GM12864 (cell line): ENCODE measurements at places on chromosomes 4 and X.

DNA sequence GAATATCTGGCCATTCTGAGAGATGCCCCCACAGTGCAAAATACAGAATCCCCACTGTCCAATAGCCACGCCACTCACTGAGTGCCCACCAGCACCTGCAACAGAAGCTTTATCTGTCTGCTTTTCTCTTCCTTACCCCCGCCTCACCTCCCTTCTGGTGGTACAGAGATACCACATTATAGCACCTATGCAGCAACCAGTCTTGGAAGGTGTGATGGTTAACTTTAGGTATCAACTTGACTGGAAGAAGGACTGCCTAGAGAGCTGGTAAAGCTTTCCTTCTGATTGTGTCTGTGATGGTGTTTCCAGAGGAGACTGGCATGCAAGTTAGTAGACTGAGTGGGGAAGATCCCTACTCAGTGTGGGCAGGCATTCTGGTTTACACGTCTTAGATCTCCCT, 61.8 kb upstream of the TXK start:
- DNase-seq = no peak

DNA sequence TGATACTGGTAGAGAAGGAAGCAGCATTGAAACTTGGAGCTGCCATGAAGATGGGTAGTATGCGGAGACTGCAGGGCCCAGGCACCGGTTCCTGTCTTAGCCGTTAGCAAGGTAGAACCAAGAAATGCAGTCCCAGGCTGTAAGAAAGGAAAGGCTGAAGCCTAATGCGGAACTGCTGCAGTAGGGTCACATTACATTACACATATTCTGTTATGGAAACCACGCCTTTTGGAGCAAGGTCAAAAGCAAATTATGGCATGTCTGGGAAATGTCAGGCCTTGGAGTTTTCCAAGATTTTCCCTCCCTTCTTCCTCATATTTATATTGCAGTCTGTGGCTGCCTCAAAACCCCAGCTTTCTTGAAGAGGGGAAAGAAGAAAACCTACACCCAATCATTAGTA, 204.8 kb upstream of the RASGEF1B start:
- DNase-seq = no peak

DNA sequence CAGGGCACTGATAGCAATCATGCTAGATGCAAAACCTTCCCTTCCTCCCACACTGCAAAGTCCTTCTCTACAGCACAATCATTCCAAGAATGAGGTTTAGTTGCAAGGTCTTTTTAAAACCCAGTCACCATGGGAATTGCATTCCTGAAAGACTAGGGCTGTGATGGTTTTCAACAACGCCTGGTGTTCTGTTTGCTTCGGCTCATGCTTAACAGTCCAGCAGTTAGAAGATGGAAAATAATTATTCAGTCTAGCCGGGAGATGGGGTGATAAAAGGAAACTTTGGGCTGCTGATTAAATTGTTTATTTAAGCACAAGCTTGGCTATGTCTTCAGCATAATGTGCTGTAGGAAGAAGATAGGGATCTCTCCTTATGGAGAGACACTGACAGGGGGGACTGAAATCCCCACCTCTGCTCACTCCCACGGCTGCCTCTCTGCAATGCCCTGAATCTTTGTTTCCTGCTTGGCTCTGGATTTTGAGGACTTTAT, 211.4 kb downstream of the MID1IP1 start:
- DNase-seq = no peak

DNA sequence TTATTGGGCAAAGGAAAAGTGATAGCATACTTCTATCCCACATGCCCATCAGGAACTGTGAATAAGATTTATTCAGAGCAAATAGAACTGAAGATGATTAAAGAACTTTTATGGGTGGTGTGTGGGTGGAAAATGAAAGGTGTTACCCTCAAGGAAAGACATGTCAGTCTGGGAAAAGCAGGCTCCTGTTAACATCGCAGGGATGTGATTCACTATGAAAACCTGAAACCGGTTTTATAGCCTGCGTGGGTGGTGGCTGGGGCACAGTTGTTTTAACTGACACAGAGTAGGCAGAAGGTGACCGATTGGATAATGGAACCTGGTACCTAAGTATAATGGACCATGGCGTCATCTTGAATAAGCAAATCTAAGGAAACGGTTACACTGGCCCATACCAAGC, 61.3 kb upstream of the CASK start:
- DNase-seq = no peak

DNA sequence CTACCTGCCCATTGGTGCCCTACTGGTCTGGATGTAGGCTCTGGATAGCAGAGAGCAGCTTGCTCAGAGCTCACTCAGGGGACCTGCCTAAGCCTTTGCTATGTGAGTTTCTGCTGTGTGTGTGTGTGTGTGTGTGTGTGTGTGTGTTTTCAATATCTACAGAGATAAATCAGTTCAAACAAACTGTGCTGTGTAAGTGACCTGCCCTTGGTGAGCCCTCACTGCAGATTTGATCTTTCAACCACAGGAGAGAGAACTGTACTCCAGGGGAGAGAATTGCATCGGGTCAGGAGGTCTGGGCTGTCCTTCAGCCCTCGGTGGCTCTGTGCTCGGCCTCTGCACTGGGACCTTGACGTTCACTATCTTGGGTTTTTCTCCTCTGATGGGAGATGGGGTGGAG, 35.0 kb upstream of the CDKN2AIP start:
- DNase-seq = no peak

GRCh38 chr4:143337600-143338287, 1.1 kb downstream of the GAB1 start:
- DNase-seq = no peak

- no peak for DNase-seq
These were observed 20.4 kb downstream of the KIAA1210 start for GRCh38 chrX:119107206-119107605.

DNA sequence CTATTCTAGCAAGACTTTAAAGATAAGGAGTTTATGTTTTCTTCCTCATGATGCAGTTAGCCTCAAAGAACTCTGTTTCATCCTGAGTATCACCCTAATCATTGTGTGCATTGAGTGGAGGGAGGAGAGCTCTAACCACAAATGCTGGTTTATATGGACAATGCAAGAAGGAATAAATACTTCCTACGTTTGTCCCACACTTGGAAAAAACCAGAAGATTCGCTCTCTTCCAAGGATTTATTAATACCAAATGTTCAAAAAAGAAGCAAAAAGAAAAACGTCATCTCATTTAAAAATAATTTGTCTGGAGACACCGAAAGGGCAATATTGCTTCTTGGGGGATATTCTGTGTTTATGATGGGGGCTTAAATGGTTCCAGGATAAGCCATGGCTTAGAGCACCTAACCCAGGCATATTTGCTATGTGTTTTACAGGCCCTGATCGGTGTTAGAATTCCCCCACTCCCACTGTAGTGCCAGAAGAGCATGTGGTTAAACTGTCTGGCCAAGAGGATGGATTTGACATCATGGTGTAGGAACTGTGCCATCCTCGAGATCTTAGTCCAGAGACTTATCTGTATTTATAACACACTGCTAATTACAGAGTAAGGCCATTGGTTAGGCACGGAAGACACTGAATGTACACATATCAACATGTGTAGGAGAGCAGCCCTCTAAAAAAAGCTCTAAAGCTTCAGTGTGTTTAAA, 227.2 kb downstream of the ANK2 start:
- no peak for DNase-seq

- DNase-seq = no peak
These were observed 2.9 kb downstream of the TBC1D9 start for GRCh38 chr4:140753329-140753728.

DNA sequence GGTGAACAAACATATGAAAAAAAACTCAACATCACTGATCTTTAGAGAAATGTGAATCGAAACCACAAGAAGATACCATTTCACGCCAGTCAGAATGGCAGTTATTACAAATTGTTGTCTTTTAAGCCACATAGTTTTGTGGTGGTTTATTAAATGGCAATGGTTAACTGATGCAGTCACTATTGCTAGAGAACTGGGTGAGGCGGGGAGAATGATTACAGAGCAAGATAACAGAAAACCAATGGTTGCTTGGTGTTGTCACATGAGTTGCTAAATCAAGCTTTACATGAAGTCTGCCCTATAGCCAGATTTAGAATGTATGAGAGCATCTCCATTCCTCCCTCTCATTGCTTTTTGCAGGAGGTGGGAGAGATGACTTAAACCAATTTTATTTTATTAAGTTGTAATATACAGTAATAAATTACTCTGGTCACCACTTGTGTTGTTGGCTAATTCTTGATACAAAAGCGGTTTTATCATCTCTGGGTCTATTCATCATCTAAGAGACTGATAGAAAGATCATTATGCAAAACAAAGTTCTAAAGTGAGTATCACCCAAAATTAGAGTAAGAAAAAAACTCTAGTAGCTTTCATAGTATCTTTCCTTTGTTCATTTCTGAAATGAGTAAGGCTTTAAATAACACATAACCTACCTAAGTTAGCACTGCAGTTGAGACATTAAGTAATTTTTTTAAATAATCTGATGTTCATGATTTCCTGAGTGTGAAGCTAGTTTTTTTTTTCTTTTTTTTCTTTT, 859.5 kb downstream of the STIM2 start:
- no peak for DNase-seq

DNA sequence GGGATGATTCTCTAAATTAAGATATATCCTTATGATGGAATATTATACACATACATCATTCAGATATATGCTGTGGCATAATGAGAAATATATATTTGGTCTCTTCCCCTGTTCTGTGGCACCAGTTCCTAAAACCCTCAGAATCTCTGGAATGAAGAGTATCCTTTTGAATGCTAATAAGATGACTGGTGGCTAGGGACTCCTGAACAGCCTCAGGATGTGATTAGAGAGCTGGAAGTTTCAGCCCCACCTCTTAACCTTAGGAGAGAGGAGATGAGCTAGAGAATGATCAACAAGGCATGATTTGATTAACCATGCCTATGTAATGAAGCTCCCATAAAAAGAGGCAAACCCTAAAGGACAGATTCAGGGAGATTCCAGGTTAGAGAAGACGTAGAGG, 632.0 kb downstream of the IQCM start:
- DNase-seq = no peak

DNA sequence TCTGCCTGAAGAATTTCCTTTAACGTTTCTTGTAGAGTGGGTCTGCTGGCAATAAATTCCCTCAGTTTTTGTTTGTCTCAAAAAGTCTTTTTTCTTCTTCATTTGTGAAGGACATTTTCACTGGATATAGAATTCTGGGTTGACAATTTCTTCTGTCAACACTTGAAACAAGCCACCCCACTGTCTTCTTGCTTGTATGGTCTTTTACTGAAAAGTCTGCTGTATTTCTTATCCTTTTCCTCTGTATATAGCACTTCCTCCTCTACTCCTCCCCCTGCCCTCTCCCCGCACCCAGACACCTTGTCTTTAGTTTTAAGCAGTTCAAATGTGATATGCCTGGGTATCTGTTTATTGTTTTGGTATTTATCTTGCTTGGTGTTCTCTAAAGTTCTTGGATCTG, 23.3 kb downstream of the SLC9A7 start:
- DNase-seq = no peak

DNA sequence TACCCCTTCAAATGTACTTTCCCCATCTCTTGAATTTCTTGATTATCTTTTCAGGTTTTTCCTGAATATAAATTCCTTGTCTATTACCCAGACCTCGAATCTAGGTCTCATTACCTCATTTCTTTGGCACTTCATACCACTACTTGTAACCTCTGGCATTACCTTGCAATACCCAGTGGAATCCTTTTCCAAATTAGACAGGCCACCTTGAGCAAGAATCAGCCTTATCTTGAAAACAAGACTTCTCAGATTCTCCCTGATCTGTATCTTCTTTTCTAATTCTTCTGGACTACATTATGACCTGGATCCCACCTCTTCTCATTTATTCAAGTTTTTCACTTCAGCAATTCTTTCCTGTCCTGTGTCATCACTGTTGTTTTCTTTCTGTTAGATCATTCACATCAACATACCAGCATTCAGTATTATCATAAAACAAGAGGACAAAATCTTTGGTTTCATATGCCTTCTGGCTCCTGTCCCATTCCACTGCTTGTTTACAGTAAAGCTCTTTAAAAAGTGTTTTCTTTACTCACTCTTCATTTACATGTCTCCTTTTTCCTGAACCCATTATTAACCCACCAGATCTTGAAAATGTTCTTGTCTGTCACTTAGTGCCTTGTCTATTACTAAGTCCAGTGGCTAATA, 275.6 kb upstream of the HS3ST1 start:
- DNase-seq = no peak

DNA sequence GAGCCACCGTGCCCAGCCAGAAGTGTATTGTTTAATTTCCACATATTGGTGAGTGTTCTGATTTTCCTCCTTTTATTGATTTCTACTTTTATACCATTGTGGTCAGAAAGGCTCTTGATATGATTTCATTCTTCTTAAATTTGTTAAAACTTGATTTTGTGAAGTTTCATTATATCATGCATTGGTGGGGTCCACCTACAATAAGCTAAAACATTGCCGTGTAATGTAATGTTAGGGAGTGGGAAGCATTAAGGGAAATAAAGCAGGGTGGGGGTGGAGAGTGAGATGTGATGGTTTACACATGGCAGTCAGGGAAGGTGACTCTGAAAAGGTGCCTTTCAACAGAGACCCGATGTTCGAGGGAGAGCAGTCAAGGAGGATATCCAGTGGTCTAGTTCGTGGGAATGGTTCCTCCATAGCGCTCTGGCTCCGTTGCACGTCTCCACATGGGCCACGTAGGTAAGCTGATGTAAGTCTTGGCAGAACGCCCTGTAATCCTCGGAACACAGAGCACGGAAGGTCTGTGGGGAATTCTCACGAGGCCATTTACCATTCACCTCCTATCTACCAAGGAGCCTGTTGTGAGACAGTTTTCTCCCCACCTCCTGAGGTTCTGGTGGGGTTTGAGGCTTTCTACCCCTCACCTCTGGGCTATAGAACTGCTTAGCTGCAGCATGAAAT, 7.7 kb upstream of the WDR13 start:
- no peak for DNase-seq

GRCh38 chr4:54941994-54942552, 183.3 kb downstream of the KDR start:
- no peak for DNase-seq

DNA sequence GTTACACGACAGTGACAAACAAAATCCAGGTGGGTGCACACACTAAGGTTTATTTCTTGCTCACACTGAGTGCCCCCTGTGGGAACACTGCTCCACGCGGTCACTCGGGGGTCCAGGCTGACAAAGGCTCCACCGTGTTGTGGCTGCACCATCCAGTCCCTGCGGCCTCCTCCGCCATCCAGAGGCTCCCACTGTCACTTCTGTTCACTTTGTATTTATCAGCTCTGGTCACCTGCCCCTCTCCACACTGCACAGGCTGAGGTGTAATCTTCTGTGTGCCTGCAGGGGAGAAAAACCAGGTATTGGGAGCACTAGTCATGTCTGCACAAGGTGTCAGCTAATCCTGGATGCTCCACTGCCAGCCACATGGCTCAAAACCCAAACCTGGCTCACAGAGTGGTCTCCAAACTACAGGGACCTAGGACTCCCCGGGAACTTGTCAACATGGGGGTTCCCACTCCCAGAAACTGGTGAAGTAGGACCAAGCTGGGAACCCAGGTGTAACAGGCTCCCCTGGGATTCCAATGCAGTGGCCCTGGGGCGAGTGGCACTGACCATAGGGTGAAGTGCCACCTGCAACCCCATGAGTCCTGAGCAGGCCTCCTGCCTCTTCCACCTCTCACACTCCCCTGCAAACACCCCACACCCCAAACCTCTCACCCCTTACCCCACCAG, 25.5 kb downstream of the HMX1 start:
- DNase-seq = no peak

- no peak for DNase-seq
These were observed 208.1 kb downstream of the FBXW7 start for GRCh38 chr4:152327606-152328453.

- peak; percentile 1 for DNase-seq
These were observed 3.3 kb upstream of the BBS7 start for GRCh38 chr4:121873604-121874003.

- no peak for DNase-seq
These were observed 22.9 kb upstream of the CPE start for GRCh38 chr4:165355900-165356300.

GRCh38 chrX:11558972-11559371, 106.7 kb downstream of the ARHGAP6 start:
- DNase-seq = no peak
